ENCODE measurements at places on chromosomes 6 and 20.
A peak's percentile ranks its signal among the peaks of the same experiment; 100 is the strongest.

DNA sequence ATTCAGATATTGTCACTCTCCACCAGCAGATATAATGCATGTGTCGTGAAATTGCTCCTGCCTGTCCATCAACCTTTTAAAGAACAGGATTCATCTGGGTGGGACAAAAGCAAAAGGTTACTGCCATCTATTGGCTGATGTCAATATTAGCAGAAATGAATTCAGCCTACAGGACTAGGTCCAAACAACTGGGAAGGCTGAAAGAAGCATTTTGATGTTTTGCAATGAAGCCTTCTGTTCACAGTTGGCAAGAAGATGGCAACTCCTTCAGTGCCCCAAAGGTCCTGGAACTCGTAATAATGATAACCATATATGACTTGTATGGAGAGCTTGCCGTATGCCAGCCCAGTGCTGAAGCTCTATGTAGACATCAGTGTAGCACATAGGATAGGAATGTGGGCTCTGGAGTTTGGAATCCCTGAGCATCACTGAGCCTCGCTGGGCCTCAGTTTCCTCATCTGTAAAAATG, 7.5 kb downstream of the BCAS1 start:
- DNase-seq: peak; percentile 47

DNA sequence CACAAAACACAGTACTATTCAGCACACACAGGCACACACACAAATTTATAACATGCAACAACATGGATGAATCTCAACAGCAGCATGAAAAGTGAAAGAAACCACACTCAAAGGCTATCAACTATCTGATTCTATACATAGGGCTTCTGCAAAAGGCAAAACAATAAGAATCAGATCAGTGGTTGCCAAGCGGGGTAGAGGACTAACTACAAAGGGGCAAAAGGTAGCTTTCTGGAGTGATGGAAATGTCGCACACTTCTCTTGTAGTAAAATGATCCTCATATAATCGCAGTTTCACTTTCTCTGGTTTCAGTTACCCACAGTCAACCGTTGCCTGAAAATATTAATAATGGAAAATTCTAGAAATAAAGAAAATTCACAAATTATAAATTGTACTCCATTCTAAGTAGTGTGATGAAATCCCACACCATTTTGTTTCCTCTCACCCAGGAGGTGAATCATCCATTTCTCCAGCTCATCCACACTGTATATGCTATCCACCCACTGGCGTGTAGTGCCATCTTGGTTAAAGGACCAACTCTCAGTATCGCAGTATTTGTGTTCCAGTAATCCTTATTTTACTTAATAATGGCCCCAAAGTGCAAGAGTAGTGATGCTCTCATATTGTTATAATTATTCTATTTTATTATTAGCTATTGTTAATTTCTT, 12.8 kb upstream of the PLN start:
- no peak for DNase-seq

DNA sequence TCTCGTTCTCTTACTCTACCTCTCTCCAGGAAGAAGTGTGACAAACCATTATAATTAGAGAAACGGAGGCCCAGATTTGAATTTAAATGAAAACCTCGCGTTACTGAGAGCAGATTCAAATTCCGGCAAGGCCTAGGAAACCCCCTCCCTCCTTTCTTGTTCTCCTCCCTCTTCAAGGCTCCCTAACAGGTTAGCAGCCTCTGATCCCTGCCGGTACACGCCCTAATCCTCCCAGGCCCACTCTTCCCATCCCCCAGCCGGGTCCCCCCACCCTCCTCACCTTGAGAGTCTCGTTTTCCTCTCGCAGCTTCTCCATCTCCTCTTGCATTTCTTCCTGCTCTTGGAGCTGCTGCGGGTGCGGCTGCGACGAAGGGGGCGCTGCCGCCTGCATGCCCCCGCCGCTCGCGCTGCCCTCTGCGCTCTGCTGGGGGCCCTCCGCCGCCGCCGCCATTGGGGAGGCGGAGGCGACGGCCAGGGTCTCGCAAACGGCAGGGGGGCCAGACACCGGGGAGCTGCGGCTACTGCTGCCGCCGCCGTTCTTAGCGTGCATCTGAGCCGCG, 3.8 kb downstream of the MTCL3 start:
- peak; percentile 24 for DNase-seq

- DNase-seq: no peak
Observed at GRCh38 chr6:40334496-40335270, 252.5 kb downstream of the LRFN2 start.

DNA sequence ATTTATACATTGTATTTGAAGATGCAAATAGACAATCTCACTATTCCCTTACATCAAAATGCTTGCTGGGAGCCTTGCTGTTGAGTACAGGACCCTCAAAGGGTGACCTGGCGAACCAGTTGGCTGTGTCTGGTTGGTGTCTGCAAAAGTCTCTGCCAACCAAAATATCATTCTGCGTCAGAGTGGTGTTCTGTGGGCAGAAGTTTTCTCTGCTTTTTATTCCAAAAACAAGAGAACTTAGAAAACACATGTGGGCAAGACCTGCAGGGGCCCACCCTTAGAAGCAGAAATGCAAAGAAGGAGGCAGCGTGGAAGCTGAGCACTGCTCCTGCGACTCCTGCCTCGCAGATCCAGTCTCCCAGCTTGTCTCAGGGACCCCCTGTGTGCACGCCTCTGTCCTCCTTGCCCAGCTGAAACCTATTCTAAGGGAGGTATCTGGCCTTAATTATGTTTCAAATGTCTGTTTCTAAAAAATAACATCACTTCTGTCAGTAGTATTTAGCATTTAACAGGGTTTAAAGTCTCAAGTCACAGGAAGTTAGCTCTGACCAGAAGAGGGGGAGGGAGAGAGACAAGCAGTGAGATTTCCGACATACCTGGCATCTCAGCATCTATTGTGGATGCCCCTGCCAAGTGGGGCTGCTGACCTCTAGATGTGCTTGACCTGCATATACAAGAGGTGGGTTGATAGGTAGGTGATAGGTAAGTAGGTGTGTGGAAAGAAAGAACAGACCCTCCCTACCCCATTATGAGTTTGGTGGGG, 101.3 kb downstream of the SASH1 start:
- DNase-seq: no peak

- peak; percentile 45 for DNase-seq
Observed at GRCh38 chr20:20837574-20838021, 125.2 kb upstream of the RALGAPA2 start.

- no peak for DNase-seq
Observed at GRCh38 chr6:82385102-82385501, 21.5 kb downstream of the TPBG start.

DNA sequence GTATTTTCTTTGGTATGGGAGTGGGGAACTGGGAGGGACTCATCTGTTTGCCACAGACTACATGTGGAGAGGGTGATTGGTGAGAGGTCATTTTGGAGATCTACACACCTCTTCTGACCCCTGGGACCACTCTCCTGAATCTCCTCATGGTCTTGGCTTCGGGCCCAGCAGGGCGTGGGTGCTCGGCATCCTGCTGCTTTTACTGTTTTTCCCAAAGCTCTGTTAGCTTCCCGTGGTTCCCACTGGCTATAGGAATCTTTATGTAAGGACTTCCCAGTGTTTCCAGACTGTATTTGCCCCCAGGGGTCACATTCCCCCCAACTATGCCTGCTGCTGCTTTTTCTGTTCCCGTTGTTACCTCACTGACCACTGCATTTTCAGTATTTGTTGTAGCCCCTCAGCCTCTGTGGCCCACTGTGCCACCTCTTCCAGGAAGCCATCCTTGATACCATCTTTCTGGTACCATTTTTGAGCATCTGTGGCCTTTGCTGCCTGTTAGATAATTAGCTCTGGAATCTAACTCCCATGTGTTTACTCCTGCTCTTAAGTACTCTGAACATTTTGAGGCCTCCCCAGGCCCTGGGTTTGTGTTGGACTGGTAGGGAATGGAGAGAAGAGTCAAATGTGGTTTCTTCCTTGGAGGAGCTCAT, 14.9 kb downstream of the PLCG1 start:
- no peak for DNase-seq

GRCh38 chr6:155706341-155706740, 250.7 kb upstream of the NOX3 start:
- DNase-seq: no peak

- DNase-seq: no peak
Observed at GRCh38 chr6:142731611-142732010, 213.4 kb downstream of the HIVEP2 start.

- DNase-seq: no peak
Observed at GRCh38 chr6:165705941-165706340, 42.9 kb upstream of the PDE10A start.

DNA sequence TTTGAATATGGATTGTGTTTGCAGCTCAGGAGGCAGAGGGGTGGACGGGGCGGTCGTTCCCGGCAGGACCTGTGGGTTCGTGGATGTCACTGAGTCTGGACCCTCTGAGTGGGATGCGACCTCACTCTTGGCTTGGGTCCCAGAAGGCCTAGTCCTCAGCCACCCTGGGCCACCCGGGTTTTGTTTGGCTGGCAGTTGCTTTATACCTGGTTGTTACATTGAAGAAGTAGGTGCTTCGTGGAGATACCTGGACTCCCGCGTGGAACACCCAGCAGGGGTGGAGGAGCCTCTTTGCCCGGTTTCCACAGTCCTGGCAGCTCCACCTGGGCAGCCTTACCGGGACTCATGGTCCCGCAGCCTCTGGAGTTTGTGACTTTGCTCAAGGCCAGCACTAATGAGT, 405.1 kb downstream of the TAF4 start:
- DNase-seq: no peak

GRCh38 chr20:48287552-48288170, 502.4 kb upstream of the SULF2 start:
- DNase-seq: no peak

GRCh38 chr6:41274256-41274655, 12.2 kb downstream of the TREM1 start:
- DNase-seq: no peak

GRCh38 chr20:35992713-35993335, 24.4 kb downstream of the CNBD2 start:
- DNase-seq: peak; percentile 72

GRCh38 chr6:139698526-139699176, 324.2 kb upstream of the CITED2 start:
- DNase-seq: no peak

GRCh38 chr6:117483004-117483644, 650 bp downstream of the DCBLD1 start:
- peak; percentile 17 for DNase-seq

DNA sequence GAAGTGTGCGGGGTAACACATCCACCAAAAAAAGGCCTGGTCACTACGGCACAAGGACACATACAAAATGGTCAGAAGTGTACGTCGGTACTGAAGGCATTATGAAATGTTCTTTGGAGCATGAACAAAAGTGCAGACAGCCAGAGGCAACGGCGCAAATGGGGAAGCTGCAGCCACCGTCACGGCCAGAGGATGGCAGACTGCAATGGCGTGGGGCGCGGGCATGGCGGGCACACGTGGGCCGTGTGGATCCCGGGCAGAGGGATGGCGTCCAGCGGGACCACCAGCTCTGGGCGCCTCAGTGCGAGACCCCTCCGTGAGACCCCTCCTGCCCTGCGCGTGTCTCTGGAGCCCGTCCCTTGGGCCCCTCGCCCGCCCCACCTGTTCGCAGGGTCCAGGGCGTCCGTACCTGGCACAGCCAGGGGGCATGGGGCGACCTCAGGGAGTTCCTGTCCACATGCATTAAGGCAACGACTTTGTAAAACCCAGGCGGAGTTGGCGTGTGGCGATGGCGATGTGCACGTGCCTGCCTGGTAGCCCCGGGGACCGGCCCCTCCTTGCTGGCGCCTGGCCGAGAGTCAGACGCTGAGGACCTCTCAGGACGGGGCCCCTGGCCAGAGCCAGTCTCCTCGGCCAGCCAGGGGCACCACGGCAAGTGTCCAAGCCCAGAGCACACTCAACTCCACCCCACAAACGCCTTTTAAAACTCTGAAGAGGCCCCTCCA, 39.5 kb upstream of the CHRNA4 start:
- DNase-seq: no peak

DNA sequence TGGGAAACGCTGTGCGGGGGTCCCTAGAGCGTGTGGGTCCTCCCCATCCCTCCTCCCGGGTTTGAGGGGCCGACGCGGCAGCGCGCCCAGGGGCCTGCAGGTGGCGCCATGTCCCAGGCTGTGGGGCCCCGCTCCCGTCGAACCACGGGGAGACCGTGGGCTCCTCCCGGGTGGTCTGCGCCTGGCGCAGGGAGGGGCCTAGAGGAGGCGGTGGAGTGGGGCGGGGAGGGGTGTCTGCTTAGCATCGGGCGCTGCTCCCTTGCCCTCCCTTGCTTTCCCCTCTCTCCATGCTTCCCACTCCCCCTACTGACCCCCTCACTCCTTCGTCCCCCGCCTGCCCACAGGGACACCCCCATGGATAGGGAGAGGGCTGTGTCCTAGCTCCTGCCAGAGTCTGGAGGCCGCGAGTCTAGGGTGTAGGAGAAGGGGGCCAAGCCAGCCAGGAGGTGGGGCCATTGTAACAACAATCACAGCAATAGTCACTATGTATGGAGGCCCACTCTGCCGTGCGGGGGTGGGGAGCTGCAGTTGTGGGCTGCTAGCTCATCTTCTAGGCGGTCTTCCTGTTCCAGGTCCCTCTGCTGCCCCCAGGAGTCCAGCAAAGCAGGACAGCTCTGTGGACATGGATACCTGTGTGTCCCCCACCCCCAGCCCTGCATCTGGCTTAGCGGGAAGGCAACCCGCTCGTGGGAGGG, 51.7 kb downstream of the CHMP4B start:
- peak; percentile 23 for DNase-seq
